ENCODE measurements at places on chromosomes 5 and 9.

DNA sequence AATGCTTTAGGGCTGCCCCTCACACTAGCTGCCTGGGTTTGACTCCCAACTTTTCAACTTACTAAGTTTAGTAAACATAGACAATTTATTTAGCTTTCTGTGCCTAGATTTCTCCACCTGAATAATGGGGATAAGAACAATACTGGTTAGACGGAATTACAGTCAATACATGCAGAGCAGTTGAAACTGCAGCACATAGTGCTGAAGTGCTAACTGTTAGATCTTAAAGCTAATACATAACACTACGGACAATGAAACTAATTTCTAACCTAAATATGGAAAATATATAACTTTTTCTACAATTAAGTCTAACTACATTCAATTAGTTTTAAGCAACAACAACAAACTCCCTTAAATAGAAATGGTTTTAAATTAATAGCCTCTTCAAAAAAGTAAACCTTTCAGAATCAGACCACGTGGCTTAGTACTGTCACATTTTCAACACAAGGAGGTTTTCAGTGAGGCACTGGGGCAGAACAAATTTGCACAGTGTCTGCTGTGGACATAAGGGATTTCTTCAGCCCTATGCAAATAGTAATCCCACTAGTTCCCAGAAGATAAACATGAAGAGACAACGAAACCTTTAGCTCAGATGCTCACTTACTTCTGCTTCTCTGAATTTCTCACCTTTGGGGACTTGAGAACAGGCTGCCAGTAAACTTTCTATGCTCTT, 293.4 kb downstream of the EDIL3 start:
- DNase-seq: no peak

DNA sequence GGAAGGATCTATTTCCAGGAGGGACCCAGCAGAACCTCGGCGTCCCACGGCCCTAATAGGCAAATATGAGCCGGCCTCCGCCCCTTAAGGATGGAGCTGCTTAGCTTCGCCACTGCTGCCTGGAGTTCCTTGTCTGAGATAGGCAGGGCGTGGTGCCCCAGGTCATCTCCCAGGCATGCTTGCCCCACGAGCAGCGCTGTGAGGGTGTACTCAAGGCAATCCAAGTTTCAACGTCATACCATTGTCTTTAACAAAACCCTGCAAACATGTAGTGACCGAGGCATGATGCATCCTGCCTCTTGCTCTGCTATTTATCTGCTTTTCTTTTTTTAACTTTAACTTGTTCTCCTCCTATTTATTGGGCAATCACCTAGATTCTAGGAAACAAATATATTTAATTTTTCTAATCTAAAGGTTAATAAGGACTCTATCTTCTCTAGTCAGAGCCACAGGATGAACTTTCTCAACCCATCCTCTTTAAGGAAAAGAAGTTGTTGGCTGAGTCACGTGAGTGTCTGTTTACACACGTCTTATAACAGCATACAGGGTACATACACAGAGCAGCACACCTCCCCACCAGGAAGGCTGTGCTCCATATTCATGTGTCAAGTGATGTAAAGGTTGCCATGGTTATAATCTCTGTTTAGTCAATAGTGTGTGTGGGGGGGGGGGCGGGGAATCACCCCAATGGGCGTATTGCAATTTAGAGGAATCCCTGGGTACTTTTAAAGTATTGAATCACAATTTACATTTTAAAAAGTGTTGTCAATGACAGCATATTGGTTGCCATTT, 27.3 kb upstream of the ZSWIM6 start:
- DNase-seq: no peak

DNA sequence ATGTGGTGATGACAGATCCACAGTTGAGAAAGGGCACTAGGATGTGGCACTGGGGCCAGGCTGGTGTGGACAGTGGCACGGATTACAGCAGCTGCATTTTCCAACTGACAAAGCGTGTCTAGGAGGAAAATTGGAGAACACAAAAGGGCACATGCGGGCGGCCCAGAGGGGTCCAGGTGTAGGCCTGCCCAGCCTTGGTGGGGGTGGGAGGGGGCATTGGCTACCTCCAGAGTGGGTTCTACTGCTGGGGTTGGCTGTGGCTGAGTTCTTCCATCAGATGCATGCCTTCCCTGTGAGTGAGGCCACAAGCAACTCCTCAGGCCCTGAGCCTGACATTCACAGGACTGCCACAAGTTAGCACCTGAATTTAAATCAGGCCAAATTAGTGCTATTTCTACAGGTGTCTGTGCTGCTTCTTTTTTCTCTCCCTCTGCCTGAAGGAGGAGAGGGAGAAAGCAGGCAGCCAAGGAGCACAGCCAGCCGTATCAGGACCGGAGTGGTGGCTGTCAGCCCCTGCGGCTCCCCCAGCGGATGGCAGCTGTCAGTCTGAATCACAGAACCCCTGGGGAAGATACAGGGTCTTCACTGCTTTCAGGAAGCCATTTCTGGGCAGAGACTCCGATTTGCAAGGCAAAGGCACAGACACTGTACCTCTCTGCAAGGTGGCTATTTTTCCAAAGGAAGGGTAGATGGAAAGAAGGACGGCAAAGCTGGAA, 464.2 kb downstream of the SPOCK1 start:
- no peak for DNase-seq

DNA sequence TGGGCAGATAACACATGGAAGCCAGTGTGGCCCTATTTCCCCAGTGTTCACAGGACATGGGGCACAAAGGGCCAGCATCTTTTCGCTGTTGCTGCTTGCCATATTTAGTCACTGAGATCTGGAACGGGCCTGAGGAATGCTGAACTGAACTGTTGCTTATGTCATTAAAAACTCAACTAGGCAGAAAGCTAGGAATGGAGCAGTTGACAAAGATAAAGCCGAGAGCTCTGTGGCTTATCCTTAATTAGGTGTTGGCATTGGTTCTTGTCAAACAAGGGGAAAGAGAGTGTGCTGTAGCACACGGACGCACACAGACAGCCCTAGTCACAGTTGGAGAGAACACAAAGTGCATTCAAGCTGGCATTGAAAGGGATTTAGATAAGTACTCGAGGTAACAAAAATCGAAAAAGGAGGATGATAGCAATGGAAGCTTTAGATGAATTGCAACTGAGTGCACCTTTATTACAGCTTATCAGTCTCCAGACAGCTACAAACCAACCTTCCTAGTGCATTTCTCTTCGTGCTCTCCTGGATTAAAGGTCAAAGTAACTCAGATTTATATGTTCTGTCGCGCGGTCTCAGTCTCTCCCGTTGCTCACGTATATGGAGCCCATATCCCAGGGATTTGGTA, 450.2 kb upstream of the ZNF608 start:
- no peak for DNase-seq
